ENCODE measurements at places on chromosomes 2 and 18.

DNA sequence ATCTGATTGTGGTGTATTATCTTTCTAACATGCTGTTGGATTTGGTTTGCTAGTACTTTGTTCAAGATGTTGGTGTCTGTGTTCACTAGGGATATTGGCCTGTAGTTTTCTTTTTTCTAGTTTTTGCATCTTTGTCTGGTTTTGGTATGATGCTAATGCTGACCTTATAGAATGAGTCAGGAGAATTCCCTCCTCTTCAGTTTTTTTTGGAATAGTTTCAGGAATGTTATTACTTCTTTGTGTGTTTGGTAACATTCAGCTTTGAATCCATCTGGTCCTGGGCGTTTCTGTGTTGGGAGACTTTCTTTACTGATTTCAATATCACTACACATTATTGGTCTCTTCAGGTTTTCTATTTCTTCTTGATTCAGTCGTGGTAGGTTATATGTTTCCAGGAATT, 124.2 kb upstream of the EPB41L5 start:
- no peak for DNase-seq

- DNase-seq = no peak
Measured at GRCh38 chr2:235244255-235245220, 249.3 kb upstream of the AGAP1 start.

DNA sequence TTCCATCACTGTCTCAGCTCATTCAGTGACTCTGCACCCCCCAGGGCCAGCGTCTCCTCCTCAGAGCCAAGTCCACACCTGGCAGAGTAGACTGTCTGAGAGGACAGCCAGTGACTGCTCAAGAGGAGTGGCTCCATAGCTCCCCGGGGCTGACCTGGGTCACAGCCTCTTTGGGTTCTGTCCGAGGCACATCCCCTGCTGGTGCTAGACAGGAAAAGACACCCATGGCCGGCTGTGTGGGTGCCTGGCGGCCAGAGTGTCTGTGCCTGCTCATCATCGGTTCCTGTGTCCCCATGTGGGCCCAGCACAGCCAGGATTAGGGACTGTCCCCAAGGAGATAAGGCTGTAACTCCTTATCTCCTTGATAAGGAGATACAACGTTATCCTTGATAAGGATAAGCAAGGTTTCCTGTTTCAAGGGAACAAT, 3.5 kb upstream of the CROCC2 start:
- no peak for DNase-seq

GRCh38 chr2:77025714-77026113, 496.5 kb downstream of the LRRTM4 start:
- DNase-seq = no peak

- no peak for DNase-seq
Measured at GRCh38 chr2:78967294-78967693, 58.2 kb upstream of the REG3G start.

- DNase-seq = no peak
Measured at GRCh38 chr2:237199082-237199481, 113.4 kb downstream of the COPS8 start.

DNA sequence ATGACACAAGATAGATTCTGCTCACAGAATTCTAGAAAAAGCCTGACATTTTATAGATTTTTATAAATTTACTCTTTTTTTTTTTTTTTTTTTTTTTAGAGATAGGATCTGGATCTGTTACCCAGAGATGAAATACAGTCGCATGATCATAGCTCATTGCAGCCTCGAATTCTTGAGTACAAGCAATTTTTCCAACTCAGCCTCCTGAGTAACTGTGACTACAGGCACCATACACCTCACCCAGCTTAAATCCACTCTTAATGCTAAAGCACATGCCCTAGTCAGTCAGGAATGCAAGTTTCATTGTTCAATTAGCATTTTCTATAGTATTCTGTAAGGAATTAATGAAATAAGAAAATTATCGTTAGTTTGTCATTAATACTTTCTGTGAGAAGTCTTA, 32.1 kb upstream of the WDR75 start:
- no peak for DNase-seq

GRCh38 chr2:89837962-89838625, 1146.6 kb downstream of the RPIA start:
- DNase-seq = no peak

GRCh38 chr18:50626317-50626716, 66.4 kb downstream of the MAPK4 start:
- no peak for DNase-seq

All from naive B cell (primary cell).